Skin of body (tissue), 3 donors: ENCODE measurements at places on chromosomes 2 and 18.
A peak's percentile ranks its signal among the peaks of the same experiment; 100 is the strongest.

DNA sequence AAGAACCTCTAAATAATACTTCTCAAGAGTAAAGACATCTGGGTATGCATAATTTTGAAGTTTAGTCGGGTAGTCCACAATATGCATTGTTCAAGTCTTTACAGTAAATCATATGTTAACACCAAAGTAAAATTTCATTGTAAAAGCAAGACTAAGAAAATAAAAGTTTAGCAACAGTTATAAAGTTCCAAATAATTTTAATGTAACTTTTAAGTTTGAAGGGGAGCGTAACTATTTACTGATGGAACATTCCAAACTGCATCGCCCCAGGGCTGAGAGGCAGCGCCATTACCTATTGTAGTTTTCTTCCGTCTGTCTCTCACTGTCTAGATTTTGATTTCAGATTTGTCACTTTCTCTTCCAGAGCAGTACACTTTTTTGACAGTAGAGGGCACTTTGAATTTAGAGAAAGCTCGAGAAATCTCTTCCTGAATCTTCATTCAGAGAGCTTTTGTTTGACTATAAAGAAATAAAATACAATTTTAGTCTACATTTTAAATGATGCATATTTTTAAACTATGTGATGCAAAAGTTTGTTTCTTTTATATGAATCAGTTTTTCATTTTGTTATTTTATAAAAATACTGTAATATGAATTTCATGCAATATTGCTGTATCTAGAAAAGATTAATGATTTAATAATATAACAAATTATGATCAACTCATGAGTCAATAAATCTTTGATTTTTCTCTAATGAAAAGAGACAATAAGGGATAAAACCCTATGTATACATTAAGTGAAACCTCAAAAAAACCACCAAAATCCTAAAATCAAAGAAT, 389.8 kb downstream of the FIGN start:
- peak; percentile 34 for DNase-seq

GRCh38 chr2:111113838-111114237, 6.9 kb upstream of the BCL2L11 start:
- DNase-seq: no peak

DNA sequence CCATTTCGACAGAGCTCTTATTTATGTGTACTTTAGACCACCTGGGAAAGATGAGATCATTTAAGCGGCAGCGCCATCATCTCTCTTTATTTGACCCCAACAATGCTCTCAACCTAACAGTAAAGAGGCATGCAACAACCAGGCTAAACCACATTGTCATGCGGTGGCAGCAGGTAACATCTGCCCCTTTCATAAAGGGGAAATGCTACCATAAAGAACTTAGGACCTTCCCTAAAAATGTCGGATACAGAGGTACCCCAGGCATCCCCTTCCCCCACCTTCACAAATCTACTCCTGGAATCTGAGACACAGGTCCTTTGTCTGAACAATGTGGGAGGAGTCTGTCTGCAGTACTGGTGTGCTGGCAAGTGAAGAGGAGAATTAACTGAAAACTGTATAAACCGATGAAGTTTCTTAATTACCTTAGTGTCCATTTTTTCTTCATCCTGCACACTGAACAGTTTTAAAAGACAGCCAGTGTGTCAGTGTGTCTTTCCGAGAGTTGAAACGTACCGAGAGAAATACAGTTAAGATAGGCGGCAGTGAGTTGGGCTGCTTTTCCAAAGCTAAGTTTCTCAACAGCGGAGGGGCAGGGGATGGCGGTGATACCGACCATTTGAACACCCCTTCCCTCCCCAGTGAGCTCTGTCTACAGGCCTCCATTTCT, 1.9 kb downstream of the MEX3C start:
- peak; percentile 64 for DNase-seq

DNA sequence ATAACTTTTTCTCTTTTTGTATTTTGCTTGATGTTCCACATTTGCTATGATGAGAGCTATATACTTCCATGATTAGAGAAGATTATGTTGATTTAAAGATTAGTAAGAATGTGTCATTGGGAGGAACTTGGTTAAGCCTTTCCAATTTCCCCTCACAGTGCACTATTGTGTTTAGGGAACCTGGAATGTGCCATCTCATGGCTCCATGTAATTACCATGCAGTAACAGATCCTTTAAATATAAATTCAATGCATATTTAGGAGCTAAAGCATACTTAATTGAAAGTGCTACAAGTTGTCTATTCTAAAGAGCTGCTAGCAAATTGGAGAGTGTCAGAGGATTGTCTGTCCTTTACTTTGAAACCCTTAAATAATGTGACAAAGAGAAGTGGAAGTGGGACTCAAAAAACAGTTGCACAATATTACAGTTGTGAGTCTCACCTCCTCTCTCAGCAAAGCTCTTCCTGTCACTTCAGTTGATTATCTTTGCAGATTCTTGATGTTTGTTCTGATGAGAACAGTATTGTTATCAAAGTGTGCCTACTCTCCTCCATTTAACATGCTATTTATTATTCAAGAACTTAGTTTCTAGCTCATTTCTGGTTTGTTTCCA, 1162.7 kb upstream of the ZEB2 start:
- DNase-seq: no peak

DNA sequence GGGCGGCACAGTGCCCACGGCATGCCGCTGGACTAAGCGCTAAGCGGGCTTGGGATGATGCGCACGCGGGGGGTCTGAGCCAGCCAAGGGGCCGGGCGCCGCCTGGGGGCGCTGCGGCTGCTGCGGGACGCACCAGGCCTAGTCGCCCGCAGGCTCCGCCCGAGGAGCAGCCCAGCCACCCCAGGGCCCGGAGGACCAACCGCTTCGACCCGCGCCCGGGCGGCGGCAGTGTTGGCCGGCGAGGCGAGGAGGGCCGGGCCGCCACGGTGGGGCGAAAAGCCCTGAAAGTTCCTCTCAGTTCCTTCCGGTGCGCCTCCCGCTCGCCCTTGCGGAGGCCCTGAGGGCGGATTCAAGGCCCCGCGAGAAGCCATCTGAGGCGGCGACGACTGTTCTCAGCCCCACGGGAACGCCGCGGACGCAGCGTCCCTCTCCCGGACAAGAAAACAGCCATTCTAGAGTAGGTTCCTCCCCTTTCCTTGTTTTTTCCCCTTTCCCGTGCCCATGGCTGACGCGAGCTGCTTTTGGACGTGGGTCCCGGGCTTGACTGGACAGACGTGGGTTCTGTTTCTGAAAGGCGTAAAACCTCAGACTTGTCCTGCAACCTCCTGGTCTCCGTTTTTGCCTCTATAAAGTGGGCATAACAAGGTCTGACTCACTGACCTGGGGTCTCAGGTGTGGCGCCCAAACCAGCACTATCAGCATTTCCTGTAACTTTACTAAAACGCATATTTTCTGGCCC, at the start of gene ANKAR:
Gene ANKAR (plus strand): TSS at position 297 of the 739 bp plus-strand sequence. CDS start 1,821 bp downstream, outside the sequence.
- peak; percentile 62 for DNase-seq

- DNase-seq: no peak
Observed at GRCh38 chr18:55886886-55887285, 298.9 kb upstream of the TCF4 start.

GRCh38 chr2:120352696-120353590, 7.0 kb downstream of the INHBB start:
- no peak for DNase-seq

- DNase-seq: no peak
Observed at GRCh38 chr2:197497326-197497725, 2.3 kb downstream of the HSPD1 start.

- no peak for DNase-seq
Observed at GRCh38 chr2:159620796-159621195, 4.4 kb upstream of the BAZ2B start.

GRCh38 chr2:241613017-241613780, 23.8 kb downstream of the THAP4 start:
- DNase-seq: peak; percentile 5

GRCh38 chr2:27954771-27955383, 64.3 kb downstream of the BABAM2 start:
- peak; percentile 84 for DNase-seq

- no peak for DNase-seq
Observed at GRCh38 chr18:9615280-9615797, 980 bp upstream of the PPP4R1 start.

GRCh38 chr18:79919089-79919488, 32.4 kb downstream of the SLC66A2 start:
- no peak for DNase-seq

- DNase-seq: peak; percentile 11
Observed at GRCh38 chr2:134682726-134683125, 36.1 kb downstream of the TMEM163 start.

GRCh38 chr2:201466050-201466675, 14.6 kb downstream of the STRADB start:
- peak; percentile 38 for DNase-seq

GRCh38 chr18:69161383-69162028, 239.2 kb upstream of the DOK6 start:
- DNase-seq: no peak

GRCh38 chr2:9646196-9647030, 15.6 kb upstream of the YWHAQ start:
- DNase-seq: no peak

- DNase-seq: no peak
Observed at GRCh38 chr2:10572701-10573100, 117.1 kb downstream of the NOL10 start.

GRCh38 chr2:10989151-10989550, 77.4 kb downstream of the KCNF1 start:
- no peak for DNase-seq

DNA sequence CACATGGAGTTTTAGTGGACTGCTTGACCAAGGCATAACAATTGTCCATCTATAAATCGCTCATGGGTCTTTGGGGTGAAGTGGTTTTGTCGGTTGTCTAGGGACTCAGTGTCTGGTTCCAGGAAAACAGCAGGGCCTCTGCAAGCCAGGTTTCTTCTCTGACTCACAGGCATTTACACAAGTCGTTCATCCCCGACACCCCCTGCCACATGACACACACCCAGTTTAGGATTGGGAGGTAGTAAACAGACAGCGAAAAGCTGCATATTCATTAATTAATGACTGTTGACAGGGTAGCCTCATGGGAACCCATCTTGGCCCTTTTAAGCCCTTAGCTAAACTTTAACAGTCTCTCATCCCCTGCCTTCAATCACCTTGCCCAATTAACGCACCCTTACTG, 194.8 kb upstream of the ACVR2A start:
- no peak for DNase-seq

DNA sequence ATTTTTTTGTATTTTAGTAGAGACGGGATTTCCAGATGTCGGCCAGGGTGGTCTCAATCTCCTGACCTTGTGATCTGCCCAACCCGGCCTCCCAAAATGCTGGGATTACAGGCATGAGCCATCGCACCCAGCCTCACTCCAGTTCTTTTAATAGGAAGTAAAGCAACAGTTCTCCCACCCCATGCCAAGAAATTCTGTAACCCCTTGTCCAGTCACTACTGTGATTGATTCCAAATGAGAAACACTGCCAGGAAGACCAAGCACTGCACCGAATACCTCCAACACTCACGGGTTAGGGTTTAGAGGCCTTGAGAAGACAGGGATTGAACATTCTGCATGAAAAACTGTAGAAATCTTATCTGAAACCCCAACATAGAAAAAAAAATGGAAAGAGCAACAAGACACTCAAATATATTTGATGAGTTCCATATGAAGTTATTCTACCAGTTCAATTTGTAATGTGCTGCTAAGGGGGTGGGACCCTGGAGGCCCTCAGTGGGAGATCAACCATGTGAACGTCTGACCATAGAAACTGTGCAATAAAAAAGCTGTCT, 48.2 kb upstream of the BIN1 start:
- peak; percentile 78 for DNase-seq

DNA sequence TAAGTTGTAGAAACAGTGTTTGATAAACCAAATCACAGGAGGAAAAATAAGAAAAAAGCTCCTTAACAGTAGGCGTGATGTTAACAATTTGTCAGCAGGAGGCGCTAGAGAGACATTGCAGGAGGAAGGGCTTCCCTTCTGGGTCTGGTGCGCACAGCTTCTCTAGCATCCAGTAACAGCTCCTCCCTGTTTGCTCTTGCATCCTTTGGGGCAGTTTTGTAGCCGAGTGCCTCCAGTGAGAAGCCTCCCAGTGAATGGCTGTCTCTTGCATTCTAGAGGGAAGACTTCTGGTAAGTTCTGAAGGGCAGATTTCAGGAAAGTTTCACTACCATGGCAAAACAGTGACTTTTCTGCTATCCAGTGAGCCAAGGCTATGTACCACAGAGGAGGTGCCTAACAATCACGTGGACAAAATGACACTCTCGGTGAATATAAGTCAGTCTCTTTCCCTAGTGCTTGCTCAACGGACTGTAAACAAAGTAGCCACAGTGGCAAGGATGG, 9.5 kb upstream of the ZNF396 start:
- peak; percentile 42 for DNase-seq
